Ovary (tissue), 10 donors: ENCODE measurements at places on chromosomes 3 and 15.

DNA sequence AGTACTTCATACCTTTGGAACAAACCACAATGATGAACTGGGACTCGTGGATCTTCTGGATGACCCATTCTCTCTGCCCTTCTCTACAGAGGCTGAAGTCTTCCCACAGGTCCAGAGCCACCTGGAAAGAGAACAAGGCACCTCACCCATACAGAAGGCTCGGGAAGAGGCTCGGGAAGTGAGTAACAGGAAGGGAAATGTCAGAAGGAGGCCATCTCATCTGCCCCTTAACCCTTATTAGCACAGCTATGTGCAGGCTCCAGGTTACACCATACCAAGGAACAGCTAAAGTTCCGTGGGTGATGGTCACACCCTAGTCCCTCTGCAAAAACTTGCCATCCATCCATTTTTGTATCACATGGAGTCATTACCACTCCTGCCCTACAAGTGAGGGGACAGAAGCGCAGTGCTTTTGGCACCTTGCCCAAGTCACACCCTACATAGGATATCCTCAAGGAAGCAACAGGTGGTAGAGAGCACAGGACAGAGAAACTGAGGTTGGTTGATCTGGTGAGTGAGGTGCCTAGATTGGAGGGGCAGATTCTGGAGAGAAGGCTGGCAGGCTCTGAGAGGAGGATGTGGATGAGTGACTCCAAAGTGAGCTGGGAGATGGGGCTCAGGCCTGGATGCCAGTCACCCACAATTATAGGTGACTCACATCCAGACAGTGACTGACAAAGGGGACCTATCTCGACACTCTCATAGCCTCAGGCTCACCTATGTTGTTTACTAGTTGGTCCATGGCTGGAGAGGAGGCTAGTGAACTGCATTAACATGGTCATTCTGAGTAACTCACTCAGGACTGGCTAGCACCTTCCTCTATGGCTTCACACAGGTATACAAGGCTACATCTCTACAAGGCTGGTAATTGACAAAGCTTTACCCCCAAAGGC lies 38.2 kb downstream of the SPATA12 start:
- H3K27ac ChIP-seq = no peak overlapping the region
- no peak for DNase-seq
- H3K4me3 ChIP-seq = no peak overlapping the region

DNA sequence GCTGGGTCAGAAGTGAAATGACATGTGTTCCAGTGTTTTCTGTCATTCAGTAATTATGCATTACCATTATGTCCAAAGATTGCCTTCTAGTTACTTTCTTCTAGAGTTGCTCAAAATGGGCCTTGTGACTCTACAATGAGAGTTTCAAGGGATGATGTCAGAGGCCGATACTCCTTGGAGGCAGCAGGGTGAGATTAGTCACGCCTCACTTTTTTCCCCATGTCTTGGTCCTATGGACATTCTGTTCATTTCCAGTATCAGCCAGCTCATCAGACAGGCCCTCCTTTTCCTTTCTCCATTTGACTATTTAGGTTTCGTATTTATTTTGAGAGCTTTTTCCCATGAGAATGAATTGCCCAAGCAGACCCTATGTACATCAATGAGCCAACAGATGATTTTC lies 17.5 kb downstream of the VGLL3 start:
- no peaks in the 10 kb centered on the region for H3K27me3 ChIP-seq
- no peak overlapping the region for H3K27ac ChIP-seq
- H3K4me1 ChIP-seq = peaks cover 4% of the 10 kb centered on the region
- no peak for DNase-seq
- no peak overlapping the region for H3K4me3 ChIP-seq

DNA sequence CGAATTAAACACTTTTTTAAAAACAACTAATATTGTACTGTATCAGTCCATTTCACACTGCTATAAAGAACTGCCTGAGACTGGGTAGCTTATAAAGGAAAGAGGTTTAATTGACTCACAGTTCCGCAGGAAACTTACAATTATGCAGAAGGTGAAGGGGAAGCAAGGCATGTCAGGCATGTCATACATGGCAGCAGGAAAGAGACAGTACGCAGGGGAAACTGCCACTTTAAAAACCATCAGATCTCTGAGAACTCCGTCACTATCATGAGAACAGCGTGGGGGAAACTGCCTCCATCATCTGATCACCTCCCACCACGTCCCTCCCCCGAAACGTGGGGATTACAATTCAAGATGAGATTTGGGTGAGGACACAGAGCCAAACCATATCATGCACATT lies 162.8 kb upstream of the TPM1 start:
- H3K27me3 ChIP-seq = no peaks in the 10 kb centered on the region
- H3K4me1 ChIP-seq = peaks cover 8% of the 10 kb centered on the region
- H3K27ac ChIP-seq = no peak overlapping the region
- DNase-seq = no peak

DNA sequence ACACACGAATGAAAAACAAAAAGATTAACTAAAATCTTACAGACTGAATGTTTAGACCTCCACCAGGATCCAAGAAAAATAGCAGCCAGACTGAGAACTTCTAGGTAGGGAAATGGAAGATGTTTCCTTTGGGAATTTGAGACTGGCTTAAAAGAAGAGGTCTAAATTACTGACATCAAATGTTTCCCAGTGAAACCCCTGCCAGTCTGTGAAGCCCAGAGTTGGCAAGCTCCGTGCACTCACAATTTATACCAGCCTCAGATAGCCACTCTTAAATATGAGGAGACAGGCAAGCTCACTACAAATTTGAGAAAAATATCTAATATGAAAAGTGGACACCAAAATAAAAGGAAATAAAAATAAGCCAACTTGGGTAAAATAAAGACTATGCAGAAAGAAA lies 700.5 kb upstream of the ZNF385D start:
- no peak overlapping the region for H3K27ac ChIP-seq
- no peaks in the 10 kb centered on the region for H3K27me3 ChIP-seq
- no peaks in the 10 kb centered on the region for H3K4me1 ChIP-seq
- no peak for DNase-seq

GRCh38 chr15:69149803-69150202 lies 10.6 kb upstream of the GLCE start:
- H3K4me3 ChIP-seq = no peak overlapping the region
- H3K4me1 ChIP-seq = no peaks in the 10 kb centered on the region
- DNase-seq = no peak

DNA sequence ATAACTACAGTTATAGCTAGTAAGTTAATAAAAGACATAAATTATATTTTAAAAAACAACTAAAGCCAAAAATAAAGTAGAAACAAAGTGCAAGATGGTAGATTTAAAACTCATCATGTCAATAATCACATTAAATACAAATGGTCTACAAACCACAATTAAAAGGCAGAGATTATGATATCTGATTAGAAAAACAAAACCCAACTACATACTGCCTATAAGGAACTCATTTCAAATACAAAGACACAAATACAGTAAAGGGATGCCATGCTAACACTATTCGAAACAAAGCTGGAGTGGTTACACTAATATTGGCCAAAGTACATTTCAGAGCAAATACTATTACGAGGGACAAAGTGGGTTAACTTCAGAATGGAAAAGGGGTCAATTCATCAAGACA lies 426.5 kb downstream of the SHQ1 start:
- no peak for DNase-seq
- no peak overlapping the region for H3K4me3 ChIP-seq
- H3K27ac ChIP-seq = no peak overlapping the region
- no peaks in the 10 kb centered on the region for H3K27me3 ChIP-seq
- H3K36me3 ChIP-seq = no peaks in the 10 kb centered on the region

- no peaks in the 10 kb centered on the region for H3K27me3 ChIP-seq
- H3K27ac ChIP-seq = no peak overlapping the region
- no peak overlapping the region for H3K4me3 ChIP-seq
- no peaks in the 10 kb centered on the region for H3K4me1 ChIP-seq
These were observed 19.9 kb upstream of the RTP2 start for GRCh38 chr3:187722206-187722612.

DNA sequence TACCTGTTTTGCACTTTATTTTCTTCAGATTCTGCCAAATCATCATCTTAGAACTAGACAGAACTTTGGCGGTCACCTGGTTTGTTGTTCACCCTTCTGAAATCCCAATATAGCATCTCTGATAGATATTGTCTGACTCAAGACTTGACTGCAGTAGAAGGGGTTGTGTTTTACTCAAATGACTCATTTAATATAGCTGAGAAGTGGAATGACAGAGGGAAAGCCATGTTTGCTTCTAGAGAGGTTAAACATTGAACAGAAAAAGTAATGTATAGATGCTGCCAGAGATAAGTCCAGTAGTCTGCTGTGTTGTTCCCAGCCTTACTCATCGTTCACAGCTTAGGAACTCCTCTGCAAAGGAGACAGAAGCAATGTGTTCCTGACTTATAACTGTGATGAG lies 402.0 kb downstream of the AGBL1 start:
- H3K27me3 ChIP-seq = no peaks in the 10 kb centered on the region
- H3K4me1 ChIP-seq = no peaks in the 10 kb centered on the region
- no peak for DNase-seq
- no peak overlapping the region for H3K27ac ChIP-seq
- H3K36me3 ChIP-seq = no peaks in the 10 kb centered on the region

- H3K27ac ChIP-seq = no peak overlapping the region
- no peaks in the 10 kb centered on the region for H3K27me3 ChIP-seq
- DNase-seq = no peak
- H3K4me1 ChIP-seq = no peaks in the 10 kb centered on the region
- H3K36me3 ChIP-seq = no peaks in the 10 kb centered on the region
- no peak overlapping the region for H3K4me3 ChIP-seq
These were observed 36.2 kb upstream of the TLE3 start for GRCh38 chr15:70133781-70134421.

DNA sequence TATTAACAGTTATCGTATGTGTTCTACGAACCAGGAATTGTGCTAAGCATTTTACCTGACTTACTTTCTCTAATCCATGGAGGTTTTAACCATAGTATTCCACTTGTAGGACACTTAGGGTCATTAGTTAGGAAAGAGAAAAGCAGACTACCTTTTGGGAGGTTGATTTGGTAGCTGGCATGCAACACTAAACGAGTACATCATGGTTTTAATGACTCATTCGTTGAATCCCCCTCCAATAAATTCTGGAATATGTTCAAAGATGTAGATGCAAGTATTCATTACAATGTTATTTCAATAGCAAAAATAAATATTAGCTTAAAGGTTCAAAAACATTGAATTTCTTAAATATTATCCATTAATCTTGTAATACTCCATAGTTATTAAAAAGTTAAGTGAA lies 162.5 kb downstream of the FMN1 start:
- no peaks in the 10 kb centered on the region for H3K4me1 ChIP-seq
- no peak overlapping the region for H3K4me3 ChIP-seq

DNA sequence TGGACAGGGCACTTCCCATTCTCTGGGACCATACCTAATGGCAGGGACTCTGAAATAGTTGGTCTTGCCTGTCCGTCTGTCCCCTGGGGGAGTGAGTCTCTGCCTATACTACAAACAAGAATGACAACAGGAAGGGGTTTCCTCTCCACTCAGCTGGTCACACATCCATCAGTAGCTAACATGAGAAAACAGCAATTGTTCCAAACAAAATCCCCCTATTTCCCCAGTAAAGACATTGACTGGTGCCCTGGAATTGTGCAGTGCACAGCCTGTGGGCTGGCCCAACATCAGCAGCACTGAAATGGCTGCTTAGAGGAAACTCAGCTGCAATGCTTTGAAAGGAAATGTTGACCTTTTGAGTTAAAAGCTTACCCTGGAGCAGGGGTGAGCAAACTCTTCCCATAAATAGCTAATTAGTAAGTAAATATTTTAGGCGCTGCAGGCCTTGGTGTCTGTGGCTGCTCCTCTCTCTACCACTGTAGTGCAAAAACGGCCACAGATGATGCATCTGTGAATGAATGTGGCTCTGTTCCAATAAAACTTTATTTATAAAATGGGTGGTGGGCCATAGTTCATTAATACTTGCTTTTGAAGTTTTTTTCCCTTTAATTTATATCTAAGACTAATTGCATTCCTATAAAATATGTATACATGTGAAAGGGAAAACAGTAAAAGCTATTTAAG lies 174.3 kb downstream of the KLF13 start:
- DNase-seq = no peak
- no peak overlapping the region for H3K27ac ChIP-seq
- no peaks in the 10 kb centered on the region for H3K27me3 ChIP-seq
- no peaks in the 10 kb centered on the region for H3K4me1 ChIP-seq

GRCh38 chr3:161067335-161067734 lies 37.8 kb downstream of the B3GALNT1 start:
- no peak overlapping the region for H3K4me3 ChIP-seq
- no peak overlapping the region for H3K27ac ChIP-seq
- no peak for DNase-seq
- no peaks in the 10 kb centered on the region for H3K27me3 ChIP-seq
- H3K4me1 ChIP-seq = no peaks in the 10 kb centered on the region
- no peaks in the 10 kb centered on the region for H3K36me3 ChIP-seq

- H3K4me3 ChIP-seq = no peak overlapping the region
- no peaks in the 10 kb centered on the region for H3K4me1 ChIP-seq
- no peaks in the 10 kb centered on the region for H3K27me3 ChIP-seq
- no peak overlapping the region for H3K27ac ChIP-seq
- H3K36me3 ChIP-seq = no peaks in the 10 kb centered on the region
These were observed 93.8 kb upstream of the ICE2 start for GRCh38 chr15:60572541-60573421.

GRCh38 chr15:101207867-101208288 lies 44.0 kb downstream of the CHSY1 start:
- no peak overlapping the region for H3K4me3 ChIP-seq
- H3K27ac ChIP-seq = no peak overlapping the region
- H3K36me3 ChIP-seq = no peaks in the 10 kb centered on the region
- peak; percentile 65 for DNase-seq

DNA sequence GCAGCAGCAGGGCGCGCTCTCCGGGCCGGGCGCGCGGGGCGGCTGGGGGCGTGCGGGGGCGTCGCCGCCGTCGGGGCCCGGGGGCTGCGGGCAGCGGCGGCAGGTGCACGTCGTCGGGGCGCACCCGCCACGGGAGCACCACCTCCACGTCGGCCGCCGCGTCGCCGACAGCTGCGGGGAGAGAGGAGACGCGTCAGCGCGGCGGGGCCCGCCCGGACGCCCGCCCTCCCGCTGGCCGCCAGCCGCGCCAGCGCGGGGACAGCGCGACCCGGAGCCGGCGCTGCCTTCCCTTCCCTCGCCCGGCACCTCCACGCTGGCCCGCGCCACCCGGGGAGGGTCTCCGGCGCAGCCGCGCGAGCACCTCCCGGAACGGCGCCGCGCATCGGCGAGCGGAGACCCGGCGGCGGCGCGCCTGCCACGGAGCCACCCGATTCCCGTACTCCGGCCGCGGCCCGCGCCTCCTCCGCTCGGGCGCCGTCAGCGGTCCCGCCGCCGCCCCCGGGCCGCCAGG lies 481 bp downstream of the ADAMTS17 start:
- no peaks in the 10 kb centered on the region for H3K4me1 ChIP-seq
- no peaks in the 10 kb centered on the region for H3K27me3 ChIP-seq
- no peak for DNase-seq
- H3K4me3 ChIP-seq = peak overlapping the region; percentile 52
- H3K36me3 ChIP-seq = no peaks in the 10 kb centered on the region
